Cerebellum (tissue), 4 donors: ENCODE measurements at places on chromosomes 1 and 21.

GRCh38 chr1:3657578-3658230 is 5.4 kb downstream of the TP73 start:
- no peak for DNase-seq

- DNase-seq: no peak
These were observed 6.2 kb downstream of the LIN9 start for GRCh38 chr1:226302731-226303130.

- DNase-seq: peak; percentile 56
These were observed 20.7 kb upstream of the STMN1 start for GRCh38 chr1:25926731-25927496.

GRCh38 chr1:154500533-154500932 is 1.5 kb upstream of the TDRD10 start:
- DNase-seq: no peak

DNA sequence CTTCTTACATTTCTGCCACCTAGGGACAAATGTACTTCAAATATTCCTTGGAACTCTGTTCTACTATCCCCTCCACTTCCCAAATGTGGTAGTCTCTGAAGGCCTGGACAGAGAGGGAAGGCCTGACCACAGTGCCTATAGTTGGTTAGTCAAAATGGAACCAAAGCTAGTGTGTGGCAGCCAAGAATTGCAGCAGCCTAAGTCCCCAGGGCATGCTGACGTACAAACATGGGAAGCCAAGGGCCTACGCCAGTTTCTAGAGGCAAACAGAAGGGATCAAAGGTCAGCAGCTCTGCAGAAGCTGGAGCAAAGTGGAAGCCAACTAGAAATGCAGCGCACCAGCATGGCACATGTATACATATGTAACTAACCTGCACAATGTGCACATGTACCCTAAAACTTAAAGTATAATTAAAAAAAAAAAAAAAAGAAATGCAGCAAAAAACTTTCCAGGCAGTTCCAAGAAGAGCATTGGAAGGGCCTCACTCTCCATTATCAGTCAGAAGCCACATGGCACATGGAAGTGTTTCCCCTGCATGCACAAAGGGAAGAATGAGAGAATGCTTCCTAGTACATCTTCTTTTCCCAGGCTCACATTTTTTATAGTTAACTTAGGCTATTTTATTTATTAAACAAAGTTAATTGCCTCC is 39.4 kb upstream of the GADD45A start:
- no peak for DNase-seq
